ENCODE measurements at places on chromosomes 7 and 10. TPM values are rescaled to one million over a fixed set of nuclear protein-coding genes. Genes with fewer than 3 reads are reported as not detected.

Gene SHH
- 0.01 TPM for polyA plus RNA-seq

Gene SH2D4B
- polyA plus RNA-seq: not detected

Gene ZPBP
- not detected for polyA plus RNA-seq

Gene AGMO
- polyA plus RNA-seq: 0.10 TPM

Gene EIF5AL1
- polyA plus RNA-seq: 1.4 TPM

Gene H2BK1
- not detected for polyA plus RNA-seq

Gene MCM10
- polyA plus RNA-seq: 2.6 TPM

Gene LBX1
- not detected for polyA plus RNA-seq

Gene MSMB
- not detected for polyA plus RNA-seq

DNA sequence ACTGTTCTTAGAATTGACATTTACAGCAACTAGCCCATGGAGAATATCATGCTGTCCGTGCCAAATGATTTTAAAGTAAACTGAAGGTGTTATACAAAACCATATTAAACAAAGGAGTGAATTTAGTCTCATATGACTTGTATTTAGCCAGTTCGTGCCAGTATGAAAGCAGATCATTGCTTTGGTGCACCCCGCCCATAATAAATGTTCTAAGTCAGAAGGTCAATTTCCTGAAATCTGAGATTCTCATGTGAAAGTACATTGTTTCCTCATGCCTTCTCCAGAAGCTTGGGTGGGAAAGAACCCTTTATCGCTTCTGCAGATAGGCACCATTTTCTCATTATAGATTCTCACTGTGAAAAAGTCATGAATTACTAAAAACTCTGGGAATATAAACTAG is 106.4 kb downstream of the CAMK1D start:
- no peak for DNase-seq

GRCh38 chr7:23468526-23469149 is 1.7 kb downstream of the IGF2BP3 start:
- no peak for DNase-seq

- no peak for DNase-seq
Measured at GRCh38 chr10:110522365-110522988, 24.8 kb downstream of the DUSP5 start.

DNA sequence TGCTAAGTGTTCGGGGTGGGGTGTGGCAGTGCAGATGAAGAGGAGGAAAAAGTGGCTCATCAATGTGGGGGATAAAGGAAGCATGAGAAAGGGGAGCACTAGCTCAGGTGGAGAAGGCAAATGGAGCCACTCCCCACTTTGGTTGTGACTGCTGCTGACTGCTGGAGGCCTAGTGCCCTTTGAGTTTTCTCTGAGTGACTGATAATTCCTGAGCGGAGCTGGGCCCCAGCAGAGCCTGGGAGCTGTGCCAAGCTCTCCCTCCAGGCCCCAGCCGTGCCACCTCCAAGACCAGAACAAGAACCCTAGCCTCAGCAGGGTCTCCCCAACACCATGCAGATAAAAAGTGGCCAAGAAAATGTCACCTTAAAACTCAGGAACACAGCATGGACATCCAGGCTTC is 9.7 kb upstream of the RASSF4 start:
- DNase-seq: no peak

DNA sequence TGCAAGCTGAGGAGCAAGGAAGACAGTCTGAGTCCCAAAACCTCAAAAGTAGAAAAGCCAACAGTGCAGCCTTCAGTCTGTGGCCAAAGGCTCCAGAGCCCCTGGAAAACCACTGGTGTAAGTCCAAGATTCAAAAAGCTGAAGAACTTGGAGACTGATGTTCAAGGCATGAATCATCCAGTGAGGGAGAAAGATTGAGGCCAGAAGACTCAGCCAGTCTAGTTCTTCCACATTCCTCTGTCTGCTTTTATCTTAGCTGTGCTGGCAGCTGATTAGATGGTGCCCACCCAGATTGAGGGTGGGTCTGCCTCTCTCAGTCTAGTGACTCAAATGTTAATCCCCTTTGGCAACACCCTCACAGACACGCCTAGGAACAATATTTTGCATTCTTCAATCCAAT is 20.1 kb upstream of the MDFIC start:
- no peak for DNase-seq

GRCh38 chr10:58382489-58382995 is 2.7 kb upstream of the TFAM start:
- DNase-seq: no peak

DNA sequence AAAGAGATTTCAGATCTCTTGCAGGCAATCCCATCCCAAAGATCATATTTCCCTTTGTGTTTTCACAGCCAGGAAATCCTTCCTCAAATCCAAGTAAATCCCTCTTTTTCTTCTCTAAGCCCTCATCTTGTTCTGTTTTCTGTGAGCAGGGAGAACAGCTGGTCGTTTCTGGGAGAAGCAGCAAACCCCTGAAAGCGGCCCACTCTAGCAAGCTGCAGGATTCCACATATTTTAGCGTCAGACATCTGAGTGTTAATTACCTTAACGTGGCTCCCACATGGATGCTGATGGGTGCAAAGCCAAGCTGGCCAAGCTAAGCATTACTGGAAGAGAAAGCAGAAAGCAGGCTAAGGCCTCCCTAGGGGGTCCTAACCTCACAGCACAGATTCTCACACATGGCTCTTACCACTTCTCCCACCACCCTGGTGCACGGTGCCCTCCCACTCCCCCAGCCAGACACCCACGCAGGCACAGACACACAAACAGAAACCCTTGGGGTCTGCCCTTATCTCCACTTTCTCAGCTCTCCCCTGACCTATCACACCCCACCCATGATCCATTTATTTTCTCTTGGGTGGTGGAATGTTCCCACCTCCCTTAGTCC is 551.0 kb upstream of the AUTS2 start:
- no peak for DNase-seq

- no peak for DNase-seq
Measured at GRCh38 chr10:100774876-100775275, 29.5 kb downstream of the PAX2 start.

DNA sequence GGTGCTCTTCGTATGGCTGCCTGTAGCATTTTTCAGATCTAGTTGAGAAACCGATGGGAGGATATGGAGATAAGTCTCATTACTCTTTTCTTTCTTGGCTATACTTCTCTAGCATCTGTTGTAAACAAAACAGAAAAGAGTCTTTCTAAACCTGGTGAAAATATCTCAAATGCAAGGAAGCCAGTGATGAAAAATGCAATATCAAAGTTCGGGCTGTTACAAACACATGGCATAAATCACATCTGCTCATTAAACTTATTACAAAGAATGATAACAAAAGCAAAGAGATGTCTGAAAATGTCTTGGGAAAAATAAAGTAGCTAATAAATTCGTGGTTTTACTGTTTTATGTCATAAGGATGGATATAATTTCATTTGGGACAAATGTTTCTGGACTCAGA is 71.8 kb upstream of the IGFBP3 start:
- no peak for DNase-seq

DNA sequence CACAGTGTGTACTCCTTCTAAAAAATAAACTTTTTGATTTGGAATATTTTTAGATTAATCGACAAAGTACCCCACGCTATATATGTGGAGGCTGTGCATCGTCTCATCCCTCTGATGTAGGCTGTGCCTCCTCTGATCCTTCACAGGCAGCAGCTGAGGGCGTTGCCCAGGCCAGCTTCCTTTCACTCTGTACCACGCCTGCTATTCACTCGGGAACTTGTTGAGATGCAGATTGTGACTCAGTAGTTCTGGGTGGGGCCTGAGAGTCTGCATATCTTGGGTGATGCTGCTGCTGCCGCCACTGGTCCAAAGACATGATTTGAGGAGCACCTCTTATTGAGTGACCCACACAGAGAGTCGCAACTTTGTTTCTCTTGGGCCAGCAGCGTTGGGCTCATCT is 7.9 kb upstream of the C10orf120 start:
- no peak for DNase-seq
